ENCODE measurements at places on chromosomes 3 and 15.

DNA sequence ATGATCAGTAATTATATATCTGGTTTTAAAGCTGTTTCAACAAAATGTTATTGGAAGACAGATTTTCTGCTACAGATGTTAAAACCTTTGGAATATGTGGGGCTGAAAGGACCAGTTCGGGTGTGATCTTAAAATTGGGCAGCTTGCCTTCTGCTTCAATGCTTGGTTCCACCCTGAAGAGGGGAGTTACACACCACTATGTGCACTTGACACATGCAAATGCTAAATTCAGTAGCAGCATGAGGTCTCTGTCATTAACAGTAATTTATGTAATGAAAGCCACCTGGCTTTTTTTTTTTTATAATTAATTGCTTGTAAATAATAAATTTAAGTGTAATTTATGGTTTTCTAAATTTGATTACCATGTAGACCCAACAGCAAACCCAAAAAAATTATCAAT lies 24.6 kb downstream of the CDIN1 start:
- no peak for DNase-seq

- DNase-seq, result no peak
Measured at GRCh38 chr15:67349634-67350033, 95.0 kb downstream of the IQCH start.

- DNase-seq, result no peak
Measured at GRCh38 chr3:138437281-138437680, 2.9 kb downstream of the ESYT3 start.

DNA sequence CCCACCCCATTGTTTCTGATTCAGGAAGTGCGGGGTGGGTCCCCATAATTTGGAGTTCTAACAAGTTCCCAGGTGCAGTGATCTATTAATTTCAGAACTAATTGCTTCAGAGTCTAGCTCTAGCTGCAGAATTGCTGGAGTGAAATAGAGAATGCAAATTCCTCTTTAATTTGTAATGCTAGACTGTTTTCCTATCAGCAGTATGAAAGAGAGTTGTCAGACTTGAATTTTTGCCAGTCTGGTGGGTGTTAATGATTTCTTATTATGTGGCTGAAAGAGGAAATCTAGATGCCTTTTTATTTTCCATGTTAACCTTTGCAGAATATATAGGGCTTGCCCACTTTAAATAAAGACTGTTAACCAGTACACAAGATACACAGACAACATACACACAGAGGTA lies 23.7 kb downstream of the APH1B start:
- no peak for DNase-seq

- DNase-seq, result no peak
Measured at GRCh38 chr15:96767703-96768434, 437.4 kb downstream of the NR2F2 start.

GRCh38 chr15:87871731-87872320 lies 384.7 kb downstream of the NTRK3 start:
- no peak for DNase-seq

DNA sequence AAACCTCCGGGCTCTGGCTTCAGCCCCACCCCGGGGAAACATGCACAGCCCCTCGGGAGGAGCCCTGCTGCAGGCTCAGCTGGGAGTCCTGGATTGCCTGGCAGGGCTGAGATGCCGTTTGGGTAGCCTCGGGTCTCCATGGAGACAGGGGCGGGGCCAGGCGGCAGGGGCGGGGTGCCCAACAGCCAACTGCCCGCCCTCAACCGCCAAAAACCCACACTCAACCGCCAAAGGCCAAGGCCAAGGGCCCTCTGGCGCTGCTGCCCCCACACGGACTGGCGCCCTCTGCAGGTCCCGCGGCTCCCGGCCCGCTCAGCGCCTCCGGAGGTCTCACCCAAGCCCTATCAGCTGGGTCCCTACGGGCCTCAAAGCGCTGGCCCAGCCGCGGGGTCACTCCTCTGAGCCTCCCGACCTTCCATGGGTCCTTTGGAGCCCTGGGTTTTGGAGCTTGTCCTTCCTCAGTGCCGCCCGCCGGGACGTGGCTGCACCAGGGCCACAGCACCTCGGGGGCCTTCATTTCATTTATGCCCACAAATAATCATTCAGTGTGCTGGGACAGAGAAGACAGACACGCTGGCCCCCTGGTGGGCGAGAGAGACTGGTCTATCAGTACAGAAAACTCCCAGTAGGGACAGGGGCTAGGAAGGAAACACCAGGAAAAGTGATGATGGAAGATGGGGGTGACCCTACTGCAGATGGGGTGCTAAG lies 33.5 kb upstream of the ACAD9 start:
- no peak for DNase-seq

GRCh38 chr3:26535151-26535550 lies 87.4 kb upstream of the LRRC3B start:
- no peak for DNase-seq

Data from T47D (cell line).